ENCODE measurements at places on chromosomes 7 and 10. TPM values are rescaled to one million over a fixed set of nuclear protein-coding genes. Genes with fewer than 3 reads are reported as not detected.

CTAGE6 gene
- total RNA-seq: not detected

C10orf105 gene
- total RNA-seq: 0.19 TPM

EBF3 gene
- total RNA-seq: 0.23 TPM

BMPR1A gene
- total RNA-seq: 87.7 TPM

PODXL gene
- total RNA-seq: 698 TPM

DRGX gene
- not detected for total RNA-seq

ABCB1 gene
- 1.2 TPM for total RNA-seq

PAX4 gene
- total RNA-seq: not detected

ASZ1 gene
- total RNA-seq: not detected

OR9A2 gene
- 2.6 TPM for total RNA-seq

NEUROG3 gene
- not detected for total RNA-seq

GPR15LG gene
- not detected for total RNA-seq

- peak; percentile 44 for DNase-seq
Measured at GRCh38 chr10:50554376-50554994, 69.3 kb downstream of the SGMS1 start.

DNA sequence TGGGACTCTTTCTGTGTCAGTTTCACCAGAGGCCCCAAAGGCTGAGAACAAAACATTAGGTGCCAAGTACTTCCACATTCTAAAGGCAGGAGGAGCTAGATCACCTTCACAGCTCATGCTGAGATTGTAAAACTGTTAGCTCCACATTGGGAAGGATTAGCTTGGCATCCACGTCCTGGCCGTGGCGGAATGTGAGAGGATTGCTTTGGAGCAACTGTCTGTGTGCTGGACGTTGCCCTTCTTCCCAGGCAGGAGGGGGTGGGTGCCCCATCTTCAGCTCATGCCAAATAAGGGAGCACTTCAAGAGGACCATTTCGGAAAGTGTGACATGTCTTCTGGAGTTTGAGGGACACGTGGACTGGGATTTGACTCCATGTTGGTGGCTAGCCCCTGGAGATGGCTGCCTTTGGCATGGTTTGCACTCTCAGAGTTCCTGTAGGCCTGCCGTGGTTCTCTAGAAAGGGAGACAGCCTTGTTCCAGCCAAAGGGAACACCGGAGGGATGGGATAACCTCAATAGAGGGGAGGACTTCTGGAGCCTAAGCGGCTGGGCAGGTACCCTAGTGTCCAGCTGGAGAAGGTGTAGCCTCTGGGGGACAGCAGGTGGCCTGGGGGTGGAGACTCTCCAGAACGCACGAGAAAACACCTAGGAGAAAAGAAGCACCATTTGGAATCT lies 19.9 kb upstream of the FMC1 start:
- peak; percentile 75 for DNase-seq

DNA sequence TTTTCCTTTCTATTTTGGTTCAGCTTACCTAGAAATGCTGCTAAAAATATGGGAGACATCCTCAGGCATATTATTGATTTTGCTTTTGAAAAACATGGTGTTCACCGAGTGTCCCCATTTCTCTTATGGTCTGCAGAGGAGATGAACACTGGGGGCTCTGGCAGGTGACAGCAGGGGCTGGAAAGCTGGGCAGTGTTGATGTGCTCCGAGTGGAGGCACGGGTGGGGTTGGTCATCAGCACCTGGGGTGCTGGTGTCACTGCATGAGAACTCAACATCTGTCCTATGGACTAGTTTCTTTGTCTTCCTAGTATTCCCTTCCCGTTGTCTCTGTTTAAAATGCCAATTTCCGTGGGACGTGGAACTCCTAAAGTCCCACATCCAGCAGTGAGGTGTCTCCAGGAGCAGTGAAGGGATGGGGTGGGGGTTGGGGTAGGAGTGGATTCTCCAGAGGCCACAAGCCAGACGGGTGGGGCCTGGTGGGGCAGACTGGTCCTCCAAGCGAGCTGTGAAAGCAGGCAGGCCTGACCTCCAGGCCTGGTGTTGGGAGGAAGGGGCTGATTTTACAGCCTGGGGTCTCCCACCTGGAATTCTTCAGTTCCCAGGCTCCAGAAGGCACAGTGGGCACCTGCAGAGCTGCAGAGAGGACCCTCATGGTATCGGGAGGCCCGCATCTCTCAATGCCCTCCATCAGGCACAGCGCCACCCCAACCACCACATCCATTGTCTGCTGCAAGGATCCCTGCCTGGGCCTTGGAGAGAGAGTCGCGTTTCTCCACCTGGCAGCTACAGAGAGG lies 24.4 kb downstream of the ZNF775 start:
- no peak for DNase-seq

DNA sequence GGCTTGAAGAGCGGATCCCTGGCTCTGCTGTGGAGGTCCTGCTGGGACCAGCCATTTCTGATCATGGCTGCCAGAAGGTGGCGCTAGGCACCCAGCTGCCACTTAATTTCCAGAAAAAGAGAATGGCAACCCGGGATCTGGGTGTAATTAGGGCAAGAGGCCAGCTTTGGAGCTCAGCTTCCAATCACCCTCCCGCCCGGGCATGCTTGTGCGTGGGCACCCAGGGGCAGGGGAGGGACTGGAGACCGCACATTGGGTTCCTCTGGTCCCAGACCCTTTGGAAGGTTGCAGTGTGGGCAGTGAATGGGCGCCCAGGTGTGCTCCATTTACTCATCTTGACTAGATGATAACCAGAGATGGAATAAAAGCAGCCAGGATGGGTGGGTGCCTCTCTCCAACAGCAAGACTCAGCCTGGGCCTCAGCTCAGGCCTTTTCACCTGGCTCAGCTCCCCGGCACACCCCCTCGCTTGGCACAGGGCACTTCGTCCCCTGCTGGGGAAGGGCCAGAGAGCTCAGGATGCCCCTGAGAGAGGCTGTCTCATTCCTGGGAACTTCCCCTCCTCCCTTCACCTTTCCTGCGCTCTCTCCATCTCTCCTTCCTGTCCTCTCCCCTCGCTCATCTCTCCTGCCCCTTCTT lies 14.7 kb downstream of the FAM241B start:
- peak; percentile 83 for DNase-seq

DNA sequence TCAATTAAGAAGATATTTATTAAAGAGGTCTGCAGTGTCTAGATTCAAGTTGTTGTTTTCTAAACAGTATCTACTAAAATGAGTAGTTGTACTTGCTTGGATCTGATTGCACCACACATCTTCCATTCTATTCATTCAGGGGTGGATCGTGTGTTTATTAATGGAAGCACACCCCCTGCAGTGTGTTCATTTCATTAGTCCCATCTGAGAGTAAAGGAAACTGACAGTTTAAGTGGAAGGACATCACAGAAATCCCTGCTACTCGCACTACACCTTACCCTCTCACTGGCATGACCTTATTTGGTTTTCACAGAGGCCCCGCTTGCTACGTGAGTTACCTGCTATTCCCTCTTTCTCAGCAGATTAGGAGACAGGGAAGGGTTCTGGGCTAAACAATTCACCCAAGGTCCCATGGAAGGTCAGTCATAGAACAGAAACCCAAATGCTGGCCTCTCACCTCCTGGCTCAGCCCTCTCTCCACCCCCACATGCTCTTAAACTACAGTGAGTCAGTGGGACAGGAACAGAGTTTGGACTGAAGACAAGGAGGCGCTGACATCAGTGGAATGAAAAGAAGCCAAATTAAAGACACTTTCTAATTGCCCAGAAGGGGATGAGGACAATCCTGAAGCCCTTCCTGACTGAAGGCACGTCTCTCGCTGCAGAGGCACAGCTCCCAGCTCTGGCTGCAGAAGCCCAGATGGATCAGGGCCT lies 369.2 kb upstream of the NRP1 start:
- no peak for DNase-seq

- peak; percentile 52 for DNase-seq
Measured at GRCh38 chr7:80230327-80230726, 95.7 kb downstream of the GNAI1 start.

GRCh38 chr10:101939008-101939648 lies 95.5 kb upstream of the KCNIP2 start:
- no peak for DNase-seq

DNA sequence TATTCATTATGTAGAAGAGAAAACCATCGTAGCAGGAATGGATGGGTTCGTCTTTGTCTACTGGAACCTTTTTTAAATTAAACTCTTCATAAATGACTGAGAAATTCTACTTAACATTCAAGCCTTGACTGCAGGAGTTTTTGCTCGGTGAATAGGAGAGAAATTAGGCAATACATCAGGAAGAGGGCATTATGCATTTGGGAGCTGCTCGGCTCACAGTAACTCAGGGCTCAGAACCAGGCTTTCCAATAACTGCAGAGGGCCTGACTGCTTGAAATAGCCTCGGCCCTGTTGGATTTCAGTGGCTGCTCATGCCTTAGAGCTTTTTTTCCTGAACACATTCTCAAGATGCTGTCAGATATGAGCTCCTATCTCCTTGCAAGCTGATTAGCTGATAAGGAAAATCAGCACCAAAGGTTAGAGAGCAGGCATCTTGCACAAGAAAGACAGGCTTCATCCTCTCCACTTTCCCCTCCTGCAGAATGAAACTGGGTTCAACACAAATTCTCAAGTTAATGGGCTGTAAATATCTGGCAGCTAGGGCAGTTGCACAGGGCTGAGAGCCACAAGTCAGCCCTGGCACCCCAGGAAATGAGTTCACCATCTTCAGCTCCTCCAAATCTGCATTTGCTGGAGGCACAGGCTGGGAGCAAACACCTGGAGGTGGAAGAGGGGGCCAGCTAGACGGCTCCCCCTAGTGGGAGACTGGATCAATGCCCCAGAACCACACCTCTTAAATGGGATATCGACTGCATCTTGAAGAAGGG lies 24.3 kb downstream of the TECTB start:
- peak; percentile 89 for DNase-seq

- no peak for DNase-seq
Measured at GRCh38 chr7:131616487-131617200, 60.2 kb upstream of the PODXL start.

DNA sequence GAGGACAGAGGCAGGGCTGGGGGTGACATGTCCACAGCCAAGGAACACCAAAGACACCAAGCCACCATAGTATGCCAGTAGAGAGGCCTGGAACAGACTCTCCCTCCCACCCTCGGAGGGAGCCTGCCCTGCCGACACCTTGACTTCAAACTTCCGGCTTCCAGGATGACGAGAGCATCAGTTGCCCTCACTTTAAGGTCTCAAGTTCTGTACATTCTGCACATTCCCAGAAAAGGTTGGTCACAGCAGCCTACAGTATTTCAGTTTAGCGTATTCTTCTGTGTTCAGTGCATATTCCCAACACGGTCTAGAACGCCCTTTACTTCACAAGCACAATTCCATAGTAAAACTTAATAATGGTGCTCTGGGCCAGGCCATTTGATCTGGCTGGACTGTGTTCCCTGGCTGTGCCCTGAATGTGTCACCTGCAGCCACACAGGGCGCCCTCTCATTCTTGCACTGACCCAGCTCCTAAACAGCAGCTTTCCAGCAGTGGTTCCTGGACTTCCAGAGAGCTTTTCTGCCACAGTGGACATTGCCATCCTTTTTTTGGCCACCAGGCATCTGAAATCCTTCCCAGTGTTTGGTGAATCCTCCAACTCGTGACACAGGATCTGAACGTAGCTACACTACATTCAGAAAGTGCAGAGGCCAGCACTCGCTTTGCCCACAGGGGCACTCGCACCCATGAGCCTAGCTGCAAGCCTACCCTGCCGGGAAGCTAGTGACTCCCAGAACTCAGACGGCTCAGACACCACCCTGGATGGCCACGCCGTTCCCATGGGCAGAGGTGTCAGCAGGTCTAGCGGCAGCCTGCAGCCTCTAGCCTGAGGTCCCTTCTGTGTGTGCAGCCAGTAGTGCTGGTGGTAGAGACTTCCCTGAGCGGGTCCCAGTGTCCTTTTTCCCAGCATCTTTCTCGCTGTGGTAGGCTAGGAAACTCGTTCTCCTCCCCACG lies 36.4 kb upstream of the INSIG1 start:
- peak; percentile 8 for DNase-seq

GRCh38 chr7:151823566-151824372 lies 53.1 kb downstream of the PRKAG2 start:
- no peak for DNase-seq

DNA sequence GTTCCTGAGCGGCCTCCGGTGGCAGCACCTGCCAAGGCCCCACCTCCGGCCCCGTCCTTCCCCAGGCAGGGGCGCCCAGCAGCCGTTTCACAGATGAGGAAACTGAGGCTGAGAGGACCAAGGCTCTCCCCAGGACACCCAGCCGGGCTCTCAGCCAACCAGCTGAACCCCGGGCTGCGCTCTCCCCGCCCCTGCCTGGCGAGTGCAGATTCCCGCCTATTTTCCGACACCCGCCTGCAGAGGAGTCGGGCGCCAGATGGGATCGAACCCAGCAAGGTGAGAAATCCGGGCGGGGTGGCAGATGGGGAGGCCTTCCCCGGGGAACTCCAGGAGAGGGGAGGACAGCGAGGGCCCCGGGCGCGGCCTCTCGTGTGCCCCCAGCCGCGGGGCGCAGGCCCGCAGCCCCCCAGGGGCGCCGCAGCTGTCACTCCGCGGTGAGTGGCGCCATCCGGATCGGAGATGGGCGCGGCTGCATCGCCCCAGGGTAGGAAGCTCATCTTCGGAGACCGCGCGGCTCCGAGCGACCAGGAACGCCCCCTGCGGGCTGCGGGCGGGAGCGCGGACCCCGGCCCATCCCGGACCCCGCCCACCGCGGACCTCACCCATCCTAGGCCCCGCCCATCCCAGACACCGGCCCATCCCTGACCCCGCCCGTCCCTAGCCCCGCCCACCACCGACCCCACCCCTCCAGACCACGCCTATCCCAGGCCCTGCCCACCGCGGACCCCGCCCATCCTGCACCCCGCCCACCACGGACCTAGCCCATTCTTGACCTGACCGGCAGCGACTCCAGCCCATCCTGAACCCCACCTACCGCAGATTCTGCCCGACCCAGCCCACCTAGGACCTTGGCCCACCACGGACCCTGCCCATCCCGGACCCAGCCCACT lies 90.3 kb downstream of the MICALL2 start:
- peak; percentile 96 for DNase-seq

DNA sequence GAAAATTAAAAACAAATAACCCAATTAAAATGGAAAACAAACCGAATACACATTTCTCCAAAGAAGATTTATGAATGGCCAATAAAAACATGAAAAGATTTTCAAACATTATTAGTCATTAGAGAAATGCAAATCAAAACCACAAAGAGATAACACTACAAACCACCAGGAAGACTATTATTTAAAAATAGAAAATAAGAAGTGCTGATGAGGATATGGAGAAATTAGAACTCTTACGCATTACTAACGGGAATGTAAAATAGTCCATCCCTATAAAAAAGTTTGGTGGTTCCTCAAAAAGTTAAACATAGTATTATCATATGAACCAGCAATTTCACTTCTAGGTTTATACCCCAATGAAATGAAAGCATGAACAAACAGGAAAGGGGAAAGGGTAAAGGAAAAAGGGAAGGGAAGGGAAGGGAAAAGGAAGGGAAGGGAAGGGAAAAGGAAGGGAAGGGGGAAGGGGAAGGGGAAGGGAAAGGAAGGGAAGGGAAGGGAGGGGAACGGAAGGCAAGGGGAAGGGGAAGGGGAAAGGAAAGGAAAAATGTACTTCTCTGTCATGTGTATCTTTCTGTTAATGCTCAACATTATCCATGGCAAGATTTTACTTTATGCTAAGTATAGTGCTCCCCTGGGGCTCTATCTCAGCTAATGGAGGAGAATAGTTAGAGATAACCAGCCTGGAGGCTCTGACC lies 125.3 kb upstream of the RSU1 start:
- no peak for DNase-seq

GRCh38 chr10:58818900-58819299 lies 306.2 kb downstream of the BICC1 start:
- no peak for DNase-seq

GRCh38 chr10:124916098-124916584 lies 25.8 kb upstream of the ZRANB1 start:
- DNase-seq: peak; percentile 14

- no peak for DNase-seq
Measured at GRCh38 chr10:103843045-103843444, 12.3 kb downstream of the SH3PXD2A start.
